Vagina (tissue), 2 donors: ENCODE measurements at places on chromosomes 3 and 15.

GRCh38 chr15:62672268-62672667, 370.3 kb upstream of the TPM1 start:
- no peak for DNase-seq

DNA sequence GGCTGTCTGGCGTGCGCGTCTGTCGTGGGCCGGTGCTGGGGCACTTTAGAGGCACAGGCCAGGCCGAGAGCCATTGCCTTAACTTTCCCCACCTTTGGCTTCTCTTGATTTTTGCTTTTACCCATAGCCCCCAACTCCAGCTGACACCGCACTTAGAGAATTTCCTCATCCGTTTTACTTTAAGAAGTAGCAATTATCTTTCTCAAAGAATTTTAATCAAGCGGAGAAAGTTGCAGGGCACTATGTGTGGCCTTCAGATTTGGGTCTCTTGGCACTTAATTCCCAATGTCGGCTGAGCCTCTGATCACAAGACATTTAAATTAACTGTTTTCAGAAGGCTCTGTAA, 1.2 kb downstream of the ALDH1A3 start:
- no peak for DNase-seq

DNA sequence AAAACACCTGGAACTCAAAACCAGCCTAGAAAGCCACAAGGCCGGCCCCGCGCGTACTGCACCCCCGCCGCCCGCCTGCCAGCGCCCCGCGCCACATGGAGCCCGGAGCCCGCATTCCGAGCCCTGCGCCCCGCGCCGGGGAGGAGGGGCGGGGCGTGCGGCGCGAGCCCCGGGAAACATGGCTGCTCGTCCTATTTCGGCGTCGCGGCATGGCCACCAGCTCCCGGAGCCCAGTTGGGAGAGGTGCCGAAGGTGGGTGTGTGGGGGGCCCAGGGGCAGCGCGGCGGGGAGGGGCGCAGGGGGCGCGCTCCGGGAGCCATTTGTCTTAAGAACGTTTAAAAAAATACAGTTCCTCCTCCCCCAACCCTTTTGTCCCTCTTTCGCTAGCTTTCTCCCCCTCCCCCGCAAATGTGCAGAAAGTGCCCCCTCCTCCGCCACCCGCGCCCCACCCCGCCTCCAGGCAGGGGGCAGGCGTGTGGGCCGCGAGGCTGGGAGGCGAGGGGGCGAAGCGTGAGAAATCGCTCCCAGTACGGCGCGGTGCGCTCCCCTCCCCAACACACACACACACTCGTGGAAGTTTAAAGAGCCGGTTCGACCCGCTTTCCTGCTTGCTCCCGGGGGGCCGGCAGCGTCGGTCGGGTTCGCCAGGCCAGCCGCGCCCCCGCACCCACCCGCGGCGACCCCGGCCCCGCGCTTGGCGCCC, 2.5 kb downstream of the ANP32A start:
- no peak for DNase-seq

- no peak for DNase-seq
Observed at GRCh38 chr15:51335087-51335486, 3.3 kb downstream of the CYP19A1 start.

DNA sequence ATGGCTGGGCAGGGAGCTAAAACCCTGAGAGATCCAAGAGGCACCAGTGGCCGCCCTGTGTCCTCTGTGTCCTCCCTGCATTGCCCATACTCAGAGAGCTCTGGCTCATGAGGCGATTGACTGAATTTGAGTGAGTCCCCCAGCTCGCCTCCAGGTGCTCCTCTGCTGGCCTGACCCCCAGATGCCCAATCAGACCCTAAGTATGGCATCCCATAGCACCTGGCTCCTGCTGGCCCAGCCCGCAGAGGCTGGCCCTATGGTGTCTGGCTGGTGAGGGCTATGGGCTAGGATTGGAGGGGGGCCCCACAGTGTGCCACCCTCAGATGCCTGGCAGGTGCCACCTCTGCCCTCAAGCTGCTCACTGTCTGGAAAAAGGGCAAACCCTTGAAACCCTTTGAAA, 1.6 kb upstream of the TKT start:
- no peak for DNase-seq
